ENCODE measurements at places on chromosomes 12 and 14.

- no peak for DNase-seq
Measured at GRCh38 chr12:1692895-1693610, 2.2 kb downstream of the ADIPOR2 start.

DNA sequence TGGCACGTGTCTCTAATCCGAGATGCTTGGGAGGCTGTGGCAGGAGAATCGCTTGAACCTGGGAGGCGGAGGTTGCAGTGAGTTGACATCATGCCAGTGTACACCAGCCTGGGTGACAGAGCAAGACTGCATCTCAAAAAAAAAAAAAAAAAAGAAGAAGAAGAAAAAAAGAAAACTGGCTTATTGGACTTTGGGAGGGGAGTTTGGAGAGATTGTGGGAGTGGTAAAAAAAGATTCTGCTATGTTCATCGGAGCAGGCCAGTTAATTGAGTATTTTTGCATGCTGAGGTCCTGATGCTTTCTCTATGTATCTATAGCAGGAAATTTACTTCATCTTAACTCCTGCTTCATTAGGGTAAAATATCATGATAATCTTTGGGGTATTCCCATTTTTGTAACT lies 11.6 kb downstream of the CNOT2 start:
- no peak for DNase-seq

- no peak for DNase-seq
Measured at GRCh38 chr14:82500222-82500621, 966.6 kb upstream of the SEL1L start.

- DNase-seq = peak; percentile 76
Measured at GRCh38 chr12:9668161-9669018, 1.1 kb upstream of the CLEC2D start.

DNA sequence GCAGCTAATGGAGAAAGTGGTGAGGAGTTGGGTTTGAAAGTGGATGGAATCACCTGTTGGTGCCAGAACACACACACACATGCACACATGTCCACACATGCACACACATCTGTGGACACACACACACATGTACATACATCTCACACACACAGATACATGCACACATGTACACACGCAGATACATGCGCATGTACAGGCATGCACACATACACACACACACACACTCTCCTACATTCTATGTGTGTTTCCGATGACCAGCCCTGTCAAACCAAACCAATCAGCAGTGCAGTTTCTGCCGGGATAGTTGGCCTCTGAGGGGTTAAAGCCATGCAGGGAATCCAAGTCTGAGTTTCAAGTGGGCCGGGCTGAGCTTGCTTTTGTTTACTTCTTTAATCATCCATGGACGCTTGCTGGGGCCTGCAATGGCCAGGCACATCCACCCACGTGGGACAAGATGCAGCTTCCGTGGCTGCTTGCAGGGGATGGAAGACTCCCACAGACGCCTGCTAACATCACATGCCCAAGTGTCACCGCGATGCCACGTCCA lies 52.5 kb downstream of the GALNT9 start:
- no peak for DNase-seq

GRCh38 chr12:54601841-54602240 lies 13.4 kb upstream of the PPP1R1A start:
- DNase-seq = no peak

GRCh38 chr12:54039417-54040147 lies 6.7 kb downstream of the HOXC5 start:
- no peak for DNase-seq

DNA sequence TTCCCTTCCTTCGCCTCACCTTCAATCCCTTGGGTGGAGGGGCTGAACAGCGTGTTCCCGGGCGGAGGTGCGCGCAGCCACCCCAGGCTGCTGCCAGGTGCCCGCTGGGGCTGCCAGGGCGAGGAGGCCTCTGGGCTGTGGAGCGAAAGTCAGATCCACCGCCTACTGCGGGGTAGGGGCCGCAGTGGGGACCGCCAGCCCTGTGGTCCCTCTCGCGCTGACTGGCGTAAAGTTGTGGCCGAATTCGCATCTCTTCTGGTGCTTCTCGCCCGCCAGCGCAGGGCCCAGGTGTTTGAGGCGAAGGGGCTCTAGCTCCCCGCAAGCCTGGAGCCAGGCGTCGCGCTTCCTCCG lies 6.9 kb upstream of the HOXC4 start:
- no peak for DNase-seq

DNA sequence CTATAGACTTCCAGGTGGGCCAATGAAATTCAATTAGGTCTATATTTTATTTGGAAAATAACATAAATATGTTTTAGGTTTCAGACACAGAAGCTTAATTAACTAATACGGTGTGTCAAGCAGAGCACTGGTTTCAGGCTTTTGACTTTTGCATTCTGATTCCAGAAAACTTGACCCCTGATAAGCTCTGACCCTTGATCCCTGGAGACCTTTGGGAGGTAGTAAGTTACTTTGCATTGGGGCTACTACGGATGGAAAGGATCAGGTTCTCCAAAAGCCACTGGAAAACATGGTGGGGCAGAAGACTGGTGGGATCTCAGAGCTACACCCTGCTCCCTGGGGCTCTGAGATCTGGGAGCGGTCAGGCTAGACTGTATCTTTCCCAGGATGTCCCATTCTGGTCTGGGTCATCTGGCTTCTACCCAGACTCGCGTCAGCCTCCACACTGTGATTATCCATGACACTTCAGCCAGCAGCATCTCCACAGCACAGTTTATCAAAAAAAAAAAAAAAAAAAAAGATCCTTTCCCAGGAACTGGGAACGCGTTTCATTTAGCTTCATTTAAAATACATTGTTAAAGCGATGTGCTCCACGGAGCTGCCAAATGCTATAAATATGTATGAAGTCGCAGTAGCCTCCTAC lies 17.8 kb upstream of the EMP1 start:
- DNase-seq = no peak

- DNase-seq = no peak
Measured at GRCh38 chr14:24080142-24080530, 8.8 kb downstream of the CPNE6 start.

DNA sequence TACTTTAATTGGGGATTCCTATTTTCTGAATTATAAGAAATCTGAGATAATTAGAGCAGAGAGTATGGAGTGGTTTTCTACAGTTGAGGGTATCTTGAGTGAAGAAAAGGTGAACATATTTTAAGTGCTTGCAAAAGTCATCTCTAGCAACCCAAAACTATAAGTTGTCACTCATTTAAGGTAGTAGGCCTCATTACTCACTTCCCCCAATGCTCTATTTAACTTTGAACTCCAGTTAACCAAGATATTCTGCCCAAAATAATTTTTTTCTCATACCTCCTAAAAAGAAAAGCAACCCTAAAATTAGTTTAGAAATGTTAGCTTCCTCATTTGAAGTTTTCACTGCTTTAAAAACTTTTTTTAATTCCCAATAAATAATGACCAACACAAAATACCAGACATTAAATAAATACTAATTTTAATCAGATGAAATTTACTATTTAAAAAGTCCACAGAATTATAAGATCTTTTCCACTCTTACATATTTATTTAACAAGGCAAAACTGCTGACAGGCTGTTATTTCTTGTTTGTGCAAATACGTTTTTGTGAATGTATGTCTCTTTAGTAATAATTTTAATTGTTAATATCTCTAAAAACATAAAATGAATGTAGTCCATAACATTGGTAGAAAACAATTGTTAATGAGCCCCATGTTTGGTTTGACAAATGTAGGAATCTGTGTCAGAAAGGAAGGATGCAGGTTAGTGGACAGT lies 47.8 kb downstream of the VRK1 start:
- no peak for DNase-seq

- no peak for DNase-seq
Measured at GRCh38 chr12:123051556-123051955, 71.1 kb downstream of the ARL6IP4 start.

GRCh38 chr14:53621433-53621832 lies 335.2 kb downstream of the BMP4 start:
- DNase-seq = no peak

GRCh38 chr12:63419154-63419553 lies 249.1 kb downstream of the DPY19L2 start:
- DNase-seq = no peak

- peak; percentile 0 for DNase-seq
Measured at GRCh38 chr14:45359746-45360145, 106.7 kb upstream of the MIS18BP1 start.

- DNase-seq = no peak
Measured at GRCh38 chr12:117513353-117513752, 151.9 kb upstream of the NOS1 start.

- DNase-seq = peak; percentile 9
Measured at GRCh38 chr14:20630340-20631022, 11.0 kb downstream of the OR6S1 start.

GRCh38 chr14:105324871-105325270 lies 10.3 kb downstream of the PACS2 start:
- DNase-seq = no peak

DNA sequence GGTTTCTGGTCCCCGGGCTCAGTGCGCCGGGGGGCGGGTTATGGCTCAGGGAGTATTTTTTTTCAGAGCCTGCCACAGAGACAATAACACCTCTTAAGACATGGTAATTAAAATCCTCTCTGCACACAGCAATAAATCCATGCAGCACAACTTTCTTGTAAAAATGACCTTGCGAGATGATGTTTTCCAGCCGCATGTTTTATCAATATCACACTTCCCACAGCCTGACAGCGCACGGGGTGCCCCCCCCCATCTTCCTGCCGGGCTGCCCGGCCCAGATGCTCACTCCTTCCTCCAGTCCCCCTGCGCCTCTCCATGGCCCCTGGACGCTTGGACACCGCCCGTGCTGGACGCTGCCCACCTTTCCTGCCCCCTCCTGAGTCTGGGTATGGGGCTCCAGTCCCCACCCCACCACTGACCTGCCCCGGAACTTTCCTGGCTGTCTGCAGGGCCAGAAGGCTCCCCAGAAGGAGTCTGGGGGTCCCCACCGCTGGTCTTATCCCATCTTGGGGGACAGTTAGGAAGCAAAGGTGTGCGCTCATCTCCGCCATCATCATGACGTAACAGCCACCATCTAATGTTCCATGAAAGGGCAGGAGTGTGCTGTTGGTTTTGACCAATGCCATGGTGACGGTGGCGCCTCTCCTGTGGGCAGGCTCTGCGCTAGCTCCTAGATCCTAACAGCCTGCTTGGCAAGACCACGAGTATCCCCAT lies 182.9 kb downstream of the KIF26A start:
- DNase-seq = no peak

- no peak for DNase-seq
Measured at GRCh38 chr12:92650228-92650822, 52.5 kb upstream of the PLEKHG7 start.

DNA sequence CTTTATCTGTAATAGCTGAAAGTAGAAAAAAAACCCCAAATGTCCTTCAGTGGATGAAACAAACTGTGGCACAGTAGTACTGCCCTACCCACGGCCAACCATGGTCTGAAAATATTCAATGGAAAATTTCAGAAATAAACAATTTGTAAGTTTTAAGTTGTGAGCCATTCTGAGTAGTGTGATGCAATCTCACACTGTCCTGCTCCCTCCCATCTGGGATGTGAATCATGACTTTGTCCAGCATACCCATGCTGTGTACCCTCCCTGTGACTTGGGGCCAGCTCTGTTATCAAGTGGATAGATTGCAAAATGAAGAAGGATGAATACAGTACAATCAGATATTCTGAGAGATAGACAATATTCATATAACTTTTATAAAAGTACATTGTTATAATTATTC lies 106.2 kb downstream of the SMOC1 start:
- peak; percentile 61 for DNase-seq

DNA sequence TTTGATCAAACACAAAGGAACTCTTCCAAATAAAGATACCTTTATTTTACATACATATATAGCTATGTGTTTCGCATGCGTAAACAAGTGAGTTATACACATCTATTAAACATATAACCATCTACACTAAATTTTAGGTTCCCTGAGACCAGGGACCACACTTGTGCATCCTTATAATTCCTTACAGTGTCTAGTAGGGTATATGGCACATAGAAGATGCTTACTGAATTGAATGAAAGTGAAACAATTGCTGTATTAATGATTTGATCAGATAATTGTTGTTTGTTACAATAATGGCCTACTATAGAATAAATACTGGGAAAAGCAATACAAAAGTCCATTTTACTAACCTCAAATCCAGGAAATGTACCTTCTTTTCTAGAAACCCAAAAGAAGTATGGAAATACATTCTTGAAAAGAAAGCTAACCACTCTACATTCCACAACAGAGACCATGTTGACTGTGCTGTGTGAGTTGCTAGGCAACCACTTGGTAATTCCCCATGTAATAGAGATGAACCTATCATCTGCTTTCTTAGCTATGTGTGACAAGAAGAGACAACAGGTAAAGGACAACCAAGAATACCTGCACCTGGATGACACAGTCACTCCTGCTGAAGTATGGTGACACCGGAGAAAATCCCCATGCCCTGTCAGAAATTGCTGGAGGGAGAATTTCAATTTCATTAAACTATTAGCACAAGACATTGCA lies 11.9 kb upstream of the CIPC start:
- peak; percentile 79 for DNase-seq

GRCh38 chr12:23006413-23006812 lies 381.4 kb downstream of the ETNK1 start:
- no peak for DNase-seq

- no peak for DNase-seq
Measured at GRCh38 chr14:103343905-103344797, 10.1 kb downstream of the EIF5 start.

GRCh38 chr12:34605510-34605887 lies 583.2 kb downstream of the ALG10 start:
- DNase-seq = no peak

GRCh38 chr14:76647697-76648298 lies 113.5 kb upstream of the VASH1 start:
- DNase-seq = peak; percentile 52

DNA sequence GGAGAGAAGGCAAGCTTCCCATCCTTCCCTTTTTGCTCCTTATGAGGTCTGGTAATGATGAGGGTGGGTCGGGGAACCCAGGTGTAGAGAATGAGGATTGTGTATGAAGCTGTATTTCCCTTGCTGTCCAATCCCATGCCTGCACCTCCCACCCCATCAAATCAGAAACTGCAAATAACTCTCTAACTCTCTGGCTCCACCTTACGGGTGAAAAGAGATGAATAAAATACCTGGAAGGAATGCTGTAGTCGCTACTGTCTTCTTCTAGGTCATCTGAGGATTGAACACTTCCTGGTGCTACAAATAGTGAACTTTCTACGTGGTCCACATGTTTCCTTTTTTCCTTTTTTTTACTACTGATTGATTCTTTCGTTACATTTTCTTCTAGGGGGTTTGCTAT lies 38.9 kb upstream of the DICER1 start:
- peak; percentile 15 for DNase-seq

DNA sequence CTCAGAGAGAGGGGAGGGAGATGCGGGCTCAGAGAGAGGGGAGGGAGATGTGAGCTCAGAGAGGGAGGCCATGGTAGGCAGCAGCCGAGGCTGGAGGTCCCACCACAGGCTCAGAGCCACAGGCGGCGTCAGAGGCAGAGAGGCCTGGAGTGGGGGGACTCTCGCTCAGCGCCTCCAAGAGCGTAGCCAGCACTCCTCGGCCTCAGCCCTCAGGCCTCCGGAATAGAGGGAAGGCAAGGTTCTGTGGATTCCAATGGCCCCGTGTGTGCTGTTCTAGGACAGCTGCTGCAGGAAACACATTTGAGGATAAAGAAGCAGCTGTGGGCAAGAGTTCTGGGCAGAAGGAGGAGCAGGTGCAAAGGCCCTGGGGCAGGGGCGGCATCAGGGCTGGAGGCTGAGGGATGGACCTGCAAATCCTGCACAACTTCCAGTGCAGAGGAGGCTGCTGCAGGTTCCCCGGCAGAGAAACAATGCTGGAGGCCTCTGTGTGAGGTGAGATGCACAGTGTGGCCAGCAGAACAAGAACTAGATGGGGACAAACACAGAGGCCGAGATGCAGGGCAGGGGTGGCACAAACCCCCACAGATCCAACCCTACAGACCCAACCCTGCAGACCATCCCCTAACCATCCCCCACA lies 59.1 kb upstream of the GALNT9 start:
- no peak for DNase-seq
